ENCODE measurements at places on chromosomes 12 and 14. TPM values are rescaled to one million over a fixed set of nuclear protein-coding genes. Genes with fewer than 3 reads are reported as not detected.

TPPP2 gene
- not detected for total RNA-seq

KRT71 gene
- total RNA-seq, result not detected

LBHD2 gene
- total RNA-seq, result not detected

DNA sequence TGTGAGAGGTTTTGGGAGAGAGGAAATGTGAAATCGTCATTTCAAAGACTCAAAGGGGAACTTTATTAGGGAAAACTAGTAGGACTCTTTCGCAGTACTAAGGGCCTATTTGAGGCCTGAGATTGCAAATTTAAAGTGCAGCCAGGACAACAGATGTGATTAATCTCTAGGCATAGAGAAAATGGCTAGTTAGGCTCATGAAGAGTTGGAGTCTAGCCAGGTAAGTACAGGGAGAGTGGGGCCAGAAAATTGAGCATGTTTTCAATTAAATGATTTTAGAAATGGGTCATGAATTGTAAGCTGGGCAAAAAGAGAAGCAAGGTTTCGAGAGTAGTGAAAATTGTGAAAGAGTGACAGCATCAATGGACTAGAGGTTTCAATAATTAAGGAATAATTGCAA lies 91.9 kb upstream of the LMNTD1 start:
- no peak for DNase-seq
- H3K4me1 ChIP-seq, result no peaks in the 10 kb centered on the region
- H3K27me3 ChIP-seq, result no peaks in the 10 kb centered on the region
- H3K36me3 ChIP-seq, result no peaks in the 10 kb centered on the region
- no peak overlapping the region for H3K4me3 ChIP-seq
- no peak overlapping the region for H3K27ac ChIP-seq

GRCh38 chr12:67237231-67237630 lies 31.9 kb upstream of the CAND1 start:
- no peak for DNase-seq
- no peaks in the 10 kb centered on the region for H3K36me3 ChIP-seq
- peaks cover 5% of the 10 kb centered on the region for H3K27me3 ChIP-seq
- no peak overlapping the region for H3K27ac ChIP-seq

ZNF891 gene
- 7.0 TPM for total RNA-seq

DNA sequence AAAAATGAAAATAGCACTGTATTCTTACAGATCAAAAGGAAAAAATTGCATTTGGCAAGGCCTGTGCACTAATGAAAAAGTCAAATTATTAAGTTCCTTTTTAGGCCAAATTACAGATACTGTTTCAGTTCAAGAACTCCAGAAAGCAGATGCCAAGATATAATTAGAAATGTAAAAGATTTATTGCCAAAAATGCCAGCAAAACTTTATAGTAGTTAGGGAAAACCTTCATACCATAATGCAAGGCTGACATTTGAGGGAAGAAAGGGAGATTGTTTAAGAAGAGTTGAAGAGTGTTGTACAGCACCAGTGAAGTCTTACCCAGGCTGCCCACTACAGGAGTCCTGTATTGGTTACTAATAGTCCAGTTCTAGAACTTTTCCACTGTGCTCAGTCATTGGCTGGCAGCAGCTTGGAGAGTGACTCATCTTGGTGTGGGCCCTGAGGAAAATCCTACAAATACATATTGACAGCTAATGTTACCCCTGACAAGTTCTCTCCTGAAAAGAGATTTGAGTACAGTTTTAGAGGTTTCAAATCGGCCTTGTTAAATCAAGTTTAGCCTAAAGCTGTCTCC lies 600.4 kb downstream of the C12orf50 start:
- no peaks in the 10 kb centered on the region for H3K36me3 ChIP-seq
- no peak overlapping the region for H3K4me3 ChIP-seq
- no peaks in the 10 kb centered on the region for H3K4me1 ChIP-seq
- H3K27ac ChIP-seq, result no peak overlapping the region
- no peak for DNase-seq

RIPK3 gene
- total RNA-seq, result 32.9 TPM

- H3K36me3 ChIP-seq, result no peaks in the 10 kb centered on the region
- no peak overlapping the region for H3K27ac ChIP-seq
- no peak for DNase-seq
- H3K27me3 ChIP-seq, result peaks cover 41% of the 10 kb centered on the region
Observed at GRCh38 chr14:69539631-69540410, 34.9 kb downstream of the CCDC177 start.

- peaks cover 44% of the 10 kb centered on the region for H3K27me3 ChIP-seq
- H3K27ac ChIP-seq, result no peak overlapping the region
- no peaks in the 10 kb centered on the region for H3K36me3 ChIP-seq
- no peak overlapping the region for H3K4me3 ChIP-seq
Observed at GRCh38 chr12:58413794-58414193, 472.4 kb downstream of the ATP23 start.
